ENCODE measurements at places on chromosomes 6 and 20.

DNA sequence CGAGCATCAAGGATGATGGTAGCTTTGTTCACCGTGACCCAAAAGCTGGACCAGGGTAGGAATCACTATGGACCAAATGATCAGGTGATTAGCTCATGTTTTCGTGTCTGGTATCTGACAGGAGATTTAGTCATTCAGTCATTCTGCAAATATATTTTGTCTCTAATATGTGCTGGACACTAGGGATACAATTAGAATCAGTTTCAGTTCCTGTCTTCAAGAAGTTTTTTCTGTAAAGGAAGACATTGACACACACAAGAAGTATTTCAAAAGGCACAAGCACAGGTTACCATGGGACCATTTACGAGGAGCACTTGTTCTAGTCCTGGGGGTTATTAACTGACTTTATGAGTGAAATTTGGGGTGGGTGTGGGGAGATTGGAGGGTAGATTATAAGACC lies 244.9 kb downstream of the HIVEP2 start:
- no peak for DNase-seq

DNA sequence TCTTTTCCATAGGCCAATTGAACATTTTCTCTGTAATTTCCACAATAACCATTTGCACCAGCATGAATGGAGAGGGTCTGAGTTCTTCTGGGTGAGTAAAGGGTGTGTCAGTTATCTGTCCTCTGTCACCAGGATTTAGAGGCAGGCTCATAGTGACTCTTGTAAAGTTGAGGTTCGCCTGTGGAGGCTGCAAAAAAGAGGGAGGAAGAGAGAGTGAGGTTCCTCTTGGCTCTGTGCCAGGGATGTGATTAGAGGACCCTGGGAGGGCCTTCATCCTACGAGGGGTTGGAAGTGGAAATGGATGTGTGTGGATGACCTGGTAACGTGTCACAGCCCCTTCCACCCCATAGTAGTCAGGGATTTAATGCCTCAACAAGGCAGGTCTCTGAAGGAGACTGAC lies 242.0 kb downstream of the ESR1 start:
- DNase-seq = no peak

GRCh38 chr6:144349690-144350527 lies 64.8 kb downstream of the UTRN start:
- DNase-seq = peak; percentile 26

DNA sequence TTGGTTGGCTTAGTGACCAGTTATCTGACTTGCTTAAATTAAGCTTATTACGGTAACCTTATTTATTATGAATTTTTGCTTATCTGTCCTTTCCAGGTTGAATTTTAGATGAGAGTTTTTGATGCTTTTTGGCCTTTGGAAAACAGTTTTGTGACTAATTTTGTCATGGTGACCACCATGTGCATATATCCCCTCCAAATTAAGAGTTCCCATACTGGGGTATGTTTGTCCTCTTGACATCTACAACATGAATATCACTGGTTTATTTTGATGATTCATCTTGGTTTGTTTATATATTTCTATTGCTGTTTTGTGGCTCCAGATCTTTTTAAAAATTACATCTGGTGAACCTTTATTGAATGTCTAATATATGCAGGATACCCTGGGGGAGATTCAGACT lies 61.4 kb downstream of the PHF20 start:
- DNase-seq = no peak

DNA sequence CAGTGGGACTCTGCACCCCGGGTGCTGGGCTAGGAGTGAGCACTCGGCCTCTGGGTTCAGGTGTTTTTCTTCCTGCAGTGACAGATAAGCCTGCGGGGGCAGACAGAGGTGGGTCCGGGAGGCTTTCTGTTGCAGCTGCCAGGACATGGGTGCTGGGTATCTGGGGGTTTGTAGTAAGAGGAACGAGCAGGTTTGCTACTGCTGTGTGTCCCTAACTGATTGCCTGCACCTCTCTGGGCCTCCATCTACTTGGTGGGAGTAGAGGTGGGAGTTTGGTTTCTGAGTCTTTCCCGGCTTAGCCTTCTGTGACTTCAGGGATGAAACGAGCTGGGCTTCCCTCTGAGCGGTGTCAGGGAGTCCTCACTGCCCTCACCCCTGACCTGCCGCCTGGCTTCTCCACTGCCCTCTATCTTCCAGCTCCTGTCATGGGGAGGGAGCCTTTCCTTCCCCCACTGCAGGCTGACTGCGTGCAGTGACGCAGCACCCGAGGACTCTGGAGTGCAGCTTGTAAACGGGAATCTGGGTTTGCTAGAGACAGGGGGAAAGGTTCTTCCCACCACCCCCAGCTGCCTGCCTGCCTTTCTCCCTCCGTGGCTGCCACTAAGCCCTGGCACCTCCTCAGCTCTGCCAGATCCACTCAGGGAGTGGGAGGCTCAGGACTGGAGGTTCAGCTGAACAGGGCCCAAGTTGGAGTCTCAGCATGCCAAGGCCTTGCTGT lies 6.7 kb downstream of the DLGAP4 start:
- DNase-seq = no peak

DNA sequence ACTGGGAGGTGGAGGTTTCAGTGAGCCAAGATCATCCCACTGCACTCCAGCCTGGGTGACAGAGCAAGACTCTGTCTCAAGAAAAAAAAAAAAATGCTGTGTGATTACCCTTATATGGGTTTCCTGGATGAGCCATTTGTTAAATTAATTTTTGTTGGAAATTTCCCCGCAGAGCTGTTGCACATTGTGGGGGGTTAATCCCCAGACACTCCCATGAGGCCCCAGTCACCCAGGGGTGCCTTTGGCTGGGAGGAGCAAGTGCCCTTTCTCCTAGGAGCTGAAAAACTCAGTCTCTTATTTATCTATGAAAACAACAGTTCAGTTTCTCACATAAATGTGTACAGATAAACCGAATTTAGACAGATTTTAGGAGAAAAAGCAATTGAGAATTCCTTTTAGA lies 4.7 kb upstream of the DEFB132 start:
- no peak for DNase-seq

GRCh38 chr20:31860390-31861134 lies 9.8 kb downstream of the DUSP15 start:
- DNase-seq = no peak

GRCh38 chr6:135102191-135102590 lies 47.6 kb upstream of the HBS1L start:
- DNase-seq = no peak

DNA sequence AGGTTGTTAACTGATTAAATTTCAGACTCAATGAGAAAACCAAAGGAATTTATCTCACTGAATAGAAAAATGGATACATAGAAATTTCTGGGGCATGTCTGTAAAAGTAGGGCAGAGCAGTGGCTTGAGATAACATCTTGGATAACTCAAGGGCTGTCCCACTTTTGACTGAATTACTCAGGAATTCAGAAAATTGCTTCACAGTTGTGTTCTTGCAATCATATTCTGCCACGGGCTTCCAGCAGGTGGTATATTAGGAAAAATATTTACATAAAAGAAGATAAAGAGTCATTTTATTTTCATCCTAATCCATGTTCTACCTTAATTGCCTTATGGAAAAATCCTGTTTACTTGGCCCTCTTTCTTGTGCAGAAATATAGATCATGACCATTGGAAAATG lies 156.4 kb upstream of the AKIRIN2 start:
- no peak for DNase-seq

GRCh38 chr6:6384520-6384919 lies 64.1 kb upstream of the F13A1 start:
- no peak for DNase-seq

DNA sequence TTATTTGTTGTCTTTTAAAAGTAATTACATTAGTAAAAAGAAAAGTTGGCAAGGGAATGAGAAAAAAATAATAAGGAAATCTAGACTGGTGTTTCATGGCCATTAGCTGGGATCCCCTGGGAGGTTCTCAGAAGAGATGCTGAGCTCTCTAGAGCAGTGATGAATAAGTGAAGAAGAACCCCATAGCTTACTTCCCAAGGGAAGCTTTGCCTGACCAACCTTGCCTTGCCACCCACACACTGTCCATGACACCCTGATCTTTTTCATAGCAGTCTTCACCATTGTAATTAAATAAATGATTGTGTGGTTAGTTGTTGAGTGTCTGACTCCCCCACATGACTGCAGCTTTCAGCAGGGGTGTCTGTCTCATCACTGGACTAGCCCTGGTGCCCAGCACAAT lies 5.9 kb downstream of the C6orf163 start:
- DNase-seq = no peak

DNA sequence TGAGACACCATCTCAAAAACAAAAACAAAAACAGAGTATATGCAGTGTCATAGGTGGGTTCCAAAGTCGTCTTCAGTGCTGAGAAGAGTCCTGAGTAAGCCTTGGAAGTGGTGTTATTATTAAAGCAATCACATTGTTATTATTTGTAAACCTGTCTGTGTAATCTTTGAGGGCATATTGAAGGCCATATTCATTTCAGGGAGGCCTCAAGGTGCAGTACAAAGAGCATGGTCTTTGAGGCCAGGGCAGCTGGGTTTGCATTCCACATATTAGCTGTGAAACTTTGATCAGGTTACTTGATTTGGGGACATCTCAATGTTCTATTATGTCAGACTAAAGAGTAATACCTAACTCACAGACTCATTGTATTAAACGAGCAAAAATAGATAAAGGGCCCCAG lies 139.3 kb upstream of the SOX4 start:
- no peak for DNase-seq

DNA sequence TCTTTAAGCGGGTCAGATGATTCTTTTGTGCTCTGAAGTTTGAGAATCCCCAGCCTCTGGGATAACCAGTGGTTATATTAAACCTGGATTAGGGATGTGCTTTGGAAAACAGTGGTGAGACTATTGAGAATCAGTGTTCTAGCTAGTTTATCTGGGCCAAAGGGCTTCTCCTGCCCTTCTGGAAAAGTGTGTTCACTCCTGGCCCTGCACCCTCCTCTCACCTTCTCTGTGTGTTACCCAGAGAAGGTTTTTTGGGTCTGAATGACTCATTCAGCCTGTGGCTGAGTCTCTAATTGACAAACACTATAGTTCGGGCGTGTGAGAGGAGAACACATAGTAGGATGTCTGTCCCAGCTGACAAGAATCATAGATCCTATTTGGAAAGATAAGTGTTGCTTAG lies 66.7 kb downstream of the LRRC1 start:
- no peak for DNase-seq

DNA sequence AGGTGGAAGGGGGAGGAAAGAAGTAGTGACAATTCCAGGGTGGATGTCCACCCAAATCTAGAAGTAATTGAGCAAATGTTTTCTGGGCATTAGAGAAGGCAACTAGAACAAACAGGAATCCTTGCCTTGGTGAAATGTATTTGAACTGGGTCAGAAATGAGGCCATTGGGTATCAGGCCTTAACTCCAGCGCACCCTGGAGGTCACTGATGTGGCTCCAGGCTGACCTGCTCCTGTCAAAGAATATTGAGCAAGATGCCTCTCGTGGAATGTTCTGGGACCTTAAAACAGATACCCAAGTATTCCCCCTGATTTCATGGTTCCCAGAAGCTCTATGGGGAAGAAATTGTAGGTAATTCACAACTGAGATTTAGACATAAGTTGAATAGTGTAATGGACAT lies 6.9 kb downstream of the HLA-DPB1 start:
- no peak for DNase-seq

- DNase-seq = no peak
These were observed 653.6 kb upstream of the FLRT3 start for GRCh38 chr20:14991023-14991422.

- no peak for DNase-seq
These were observed 44.6 kb upstream of the COL10A1 start for GRCh38 chr6:116170358-116171057.

DNA sequence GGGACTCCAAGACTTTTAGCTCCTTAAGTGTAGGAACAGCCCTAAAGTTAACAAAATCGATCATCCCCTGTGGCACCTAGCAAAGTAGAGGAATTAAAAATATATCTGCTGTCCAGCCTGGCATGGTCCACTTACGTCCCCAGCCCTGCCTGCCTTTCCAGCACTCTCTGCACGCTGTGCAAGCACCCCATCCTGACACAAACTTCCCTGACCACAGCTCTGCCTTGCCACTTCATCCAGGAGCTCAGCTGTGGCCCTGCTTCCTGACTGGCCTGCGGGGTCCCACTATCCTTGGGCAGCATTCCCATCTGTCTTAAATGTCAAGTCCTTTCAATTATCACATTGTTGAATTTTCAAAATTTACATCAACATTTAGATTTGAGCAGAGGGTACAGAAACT lies 39.0 kb downstream of the BLOC1S5 start:
- DNase-seq = no peak

DNA sequence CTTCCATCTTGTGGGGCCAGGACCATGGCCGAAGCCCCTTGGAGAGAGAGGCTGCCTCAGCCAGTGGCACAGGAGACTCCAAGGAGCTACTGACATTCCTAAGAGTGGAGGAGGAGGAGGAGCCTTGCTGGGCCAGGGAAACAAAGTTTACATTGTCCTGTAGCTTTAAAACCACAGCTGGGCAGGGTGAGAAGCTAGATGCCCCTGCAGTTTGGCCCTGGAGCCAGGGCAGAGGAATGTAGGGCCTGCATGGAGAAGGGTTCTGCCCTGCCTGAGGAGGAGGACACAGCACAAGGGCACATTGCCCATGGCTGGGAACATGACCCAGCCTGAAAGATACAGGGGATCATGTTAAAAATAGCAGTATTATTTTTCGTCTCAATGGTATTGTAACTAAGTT lies 37.4 kb downstream of the PLCG1 start:
- no peak for DNase-seq

DNA sequence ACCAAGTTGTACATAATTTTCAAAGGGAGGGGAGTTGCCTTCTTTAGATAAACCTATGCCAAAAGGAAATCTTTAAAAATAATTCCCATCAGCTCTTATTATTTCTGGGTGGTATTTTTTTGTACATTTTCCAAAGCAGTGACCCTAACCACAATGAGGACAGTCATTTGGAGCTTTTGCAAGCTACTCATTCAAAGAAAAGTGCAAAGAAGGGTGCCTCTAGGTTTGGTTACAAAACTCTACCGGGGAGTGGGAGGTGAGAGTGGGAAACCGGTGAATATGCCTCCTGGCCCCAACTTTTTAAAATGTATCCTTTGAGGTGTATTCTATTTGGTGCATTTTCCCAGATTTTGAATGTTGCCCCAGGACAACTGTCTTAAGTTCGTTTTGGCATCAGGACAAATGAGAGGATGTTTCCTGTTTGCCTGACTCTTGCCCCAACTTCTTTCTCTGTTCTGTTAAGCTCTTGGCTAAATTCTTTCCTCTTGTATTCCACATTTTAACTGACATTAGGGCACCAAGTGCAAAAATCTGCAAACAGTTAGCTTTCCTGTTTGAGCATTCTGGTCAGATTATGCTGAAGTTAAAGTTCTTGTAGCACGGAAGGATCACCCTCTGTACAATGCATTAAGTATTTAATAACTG lies 78.9 kb downstream of the SLX4IP start:
- no peak for DNase-seq

GRCh38 chr20:8021541-8022269 lies 2.1 kb upstream of the TMX4 start:
- no peak for DNase-seq

- DNase-seq = no peak
These were observed 38.9 kb downstream of the KLHL32 start for GRCh38 chr6:96963403-96963802.

DNA sequence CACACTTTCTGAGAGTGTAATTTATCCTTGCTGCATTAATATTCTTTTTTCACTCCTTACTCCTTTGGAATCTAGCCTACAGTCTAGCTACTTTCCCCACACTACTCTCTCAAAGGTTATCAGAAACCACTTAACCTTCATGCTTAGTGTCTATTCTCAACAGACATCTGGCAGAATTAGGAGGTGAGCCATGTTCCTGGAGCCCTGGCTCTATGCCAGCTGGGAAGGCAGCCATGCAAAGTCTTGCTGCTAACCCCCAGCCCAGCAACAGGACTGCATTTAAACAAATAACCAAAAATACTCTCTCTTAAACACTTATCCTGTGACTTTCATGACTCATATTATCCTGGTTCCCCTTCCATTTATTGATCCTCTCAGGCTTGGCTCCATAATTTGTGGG lies 260.2 kb downstream of the BCKDHB start:
- no peak for DNase-seq

All from HS-5 (cell line).